ENCODE measurements at places on chromosomes 3 and 15.

DNA sequence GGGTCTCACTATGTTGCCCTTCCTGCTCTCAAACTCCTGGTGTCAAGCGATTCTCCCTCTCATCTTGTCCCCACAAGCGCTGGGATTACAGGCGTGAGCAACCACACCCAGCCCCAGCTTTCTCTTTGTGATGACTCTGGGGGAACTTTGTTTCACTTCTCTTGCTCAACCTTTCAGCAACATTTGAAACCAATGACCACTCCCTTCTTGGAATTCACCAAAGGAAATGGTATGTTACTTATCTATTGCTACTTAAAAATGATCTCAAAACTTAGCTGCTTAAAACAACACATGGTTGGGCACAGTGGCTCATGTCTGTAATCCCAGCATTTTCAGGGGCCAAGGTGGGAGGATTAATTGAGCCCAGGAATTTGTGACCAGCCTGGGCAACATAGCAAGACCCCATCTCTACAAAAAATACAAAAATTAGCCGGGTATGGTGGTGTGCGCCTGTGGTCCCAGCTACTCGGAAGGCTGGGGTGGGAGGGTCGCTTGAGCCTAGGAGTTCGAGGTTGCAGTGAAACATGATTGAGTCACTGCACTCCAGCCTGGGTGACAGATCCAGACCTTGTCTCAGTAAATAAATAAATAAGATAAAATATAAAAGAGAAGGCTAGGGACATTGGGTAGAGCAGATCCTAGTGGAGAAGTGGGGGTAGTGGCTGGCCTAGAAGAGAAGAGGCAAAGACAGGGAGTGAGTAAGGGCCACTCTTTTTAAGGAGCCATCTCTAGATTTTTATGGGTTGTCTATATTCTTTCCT lies 10.3 kb upstream of the COPG1 start:
- DNase-seq: no peak

DNA sequence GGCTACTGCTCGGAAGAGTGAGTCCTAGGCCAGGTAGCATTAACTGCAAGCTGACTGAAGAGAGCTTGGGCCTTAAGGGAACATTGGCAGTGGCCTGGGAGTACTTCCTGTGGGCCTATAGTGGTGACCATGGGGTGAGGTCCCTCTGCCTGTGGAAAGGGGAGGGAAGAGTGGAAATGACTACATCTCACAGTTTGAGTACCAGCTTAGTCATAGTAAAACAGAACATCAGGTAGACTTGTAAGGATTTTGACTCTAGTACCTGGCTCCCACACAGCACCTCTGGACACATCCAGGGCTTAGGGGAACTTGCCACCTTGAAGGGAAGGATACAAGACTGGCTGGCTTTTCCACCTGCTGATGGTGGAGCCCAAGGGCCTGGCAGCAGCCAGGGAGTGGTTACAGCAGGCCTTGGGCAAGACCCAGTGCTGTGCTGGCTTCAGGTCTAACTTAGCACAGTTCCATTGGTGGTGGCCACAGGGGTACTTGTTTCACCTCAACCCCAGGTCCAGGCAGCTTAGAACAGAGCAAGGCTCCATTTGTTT lies 147.8 kb downstream of the SLC9A9 start:
- DNase-seq: no peak

- DNase-seq: no peak
These were observed 54.0 kb upstream of the FAM3D start for GRCh38 chr3:58720526-58720925.

DNA sequence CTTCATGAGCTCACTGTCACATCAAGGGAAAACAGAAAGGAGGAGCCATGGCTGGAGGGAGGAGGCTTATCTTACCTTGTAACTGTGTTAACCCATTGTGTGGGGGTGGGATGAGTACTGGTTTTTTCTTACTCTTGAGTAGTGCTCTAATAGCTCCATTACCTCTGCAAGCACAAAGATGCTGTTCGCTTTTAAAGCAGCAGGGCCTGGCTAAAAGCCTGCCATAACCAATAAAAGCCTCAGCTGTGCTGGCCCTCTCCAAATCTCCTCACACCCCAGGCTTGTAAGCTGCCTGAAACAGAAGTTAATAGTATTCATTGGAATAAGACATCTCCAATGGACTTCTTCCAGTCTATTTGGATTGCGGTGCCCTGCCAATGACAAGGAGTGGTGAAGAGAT lies 544.1 kb downstream of the TUSC7 start:
- DNase-seq: no peak

DNA sequence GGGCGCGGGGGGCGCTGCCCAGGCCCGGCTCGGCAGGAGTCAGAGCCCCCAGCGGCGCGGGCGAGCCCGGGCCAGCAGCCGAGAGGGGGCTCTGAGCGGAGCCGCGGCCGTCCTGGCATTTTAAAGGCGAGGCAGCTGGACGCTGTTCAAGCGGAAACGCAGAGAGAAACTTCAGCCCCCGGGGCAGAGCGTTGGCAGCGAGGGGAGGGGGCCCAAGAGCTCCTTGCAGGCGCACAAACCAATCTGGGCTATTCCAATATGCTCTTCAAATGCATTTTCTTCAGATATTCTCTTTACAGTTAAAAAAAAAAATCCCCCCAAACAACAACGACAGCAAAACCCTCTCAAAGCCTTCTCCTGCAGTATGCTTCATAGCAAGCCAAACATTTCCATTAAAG lies at the start of gene CTXND1:
CTXND1 (minus strand) TSS at position 93 of the 398 bp plus-strand sequence. CDS start 50,264 bp downstream, outside the sequence.
- no peak for DNase-seq

DNA sequence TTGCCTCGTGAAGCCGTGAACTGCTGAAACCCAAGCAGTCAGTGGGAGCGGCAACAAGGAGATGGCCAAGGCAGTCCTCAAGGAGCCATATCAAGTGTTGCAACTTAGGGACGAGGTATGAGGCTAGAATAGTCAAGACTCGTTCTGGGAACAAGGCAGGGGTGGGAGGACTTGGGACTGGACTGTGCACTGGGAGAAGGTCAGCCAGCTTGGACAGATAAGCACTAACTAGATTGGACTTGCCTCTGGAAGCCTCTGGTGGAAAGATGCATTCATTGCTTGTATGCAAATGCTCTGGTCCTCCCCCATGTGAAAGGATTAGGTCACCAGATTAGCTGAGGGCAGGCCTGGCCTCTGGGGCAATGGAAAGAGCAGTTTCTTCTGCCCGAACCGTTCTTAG lies 123.3 kb upstream of the CTNNB1 start:
- no peak for DNase-seq
